ENCODE measurements at places on chromosomes 1 and 21.

DNA sequence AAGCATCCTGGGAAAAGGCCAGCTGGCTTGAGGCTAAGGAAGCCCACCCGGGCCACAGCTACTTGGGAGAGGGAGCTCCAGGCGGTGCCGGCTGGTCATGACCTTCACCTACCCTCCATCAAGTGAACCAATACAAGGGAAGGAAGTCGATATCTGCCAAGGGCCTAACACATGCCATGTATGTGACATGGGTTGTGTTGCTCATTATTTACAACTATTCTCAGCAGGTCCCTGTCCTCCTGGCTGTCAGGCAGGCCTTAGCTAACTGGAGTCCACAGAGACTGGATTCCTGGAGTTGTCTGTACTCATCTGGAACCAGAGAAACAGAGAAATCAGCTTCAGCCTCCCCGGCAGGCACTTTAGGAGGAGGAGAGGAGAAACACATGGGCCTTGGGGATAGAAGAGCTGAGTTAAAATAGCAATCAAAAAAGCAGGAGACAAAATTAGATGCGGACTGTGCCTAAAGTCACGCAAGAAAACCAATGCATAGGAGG is 15.7 kb downstream of the TCEA3 start:
- DNase-seq: no peak

DNA sequence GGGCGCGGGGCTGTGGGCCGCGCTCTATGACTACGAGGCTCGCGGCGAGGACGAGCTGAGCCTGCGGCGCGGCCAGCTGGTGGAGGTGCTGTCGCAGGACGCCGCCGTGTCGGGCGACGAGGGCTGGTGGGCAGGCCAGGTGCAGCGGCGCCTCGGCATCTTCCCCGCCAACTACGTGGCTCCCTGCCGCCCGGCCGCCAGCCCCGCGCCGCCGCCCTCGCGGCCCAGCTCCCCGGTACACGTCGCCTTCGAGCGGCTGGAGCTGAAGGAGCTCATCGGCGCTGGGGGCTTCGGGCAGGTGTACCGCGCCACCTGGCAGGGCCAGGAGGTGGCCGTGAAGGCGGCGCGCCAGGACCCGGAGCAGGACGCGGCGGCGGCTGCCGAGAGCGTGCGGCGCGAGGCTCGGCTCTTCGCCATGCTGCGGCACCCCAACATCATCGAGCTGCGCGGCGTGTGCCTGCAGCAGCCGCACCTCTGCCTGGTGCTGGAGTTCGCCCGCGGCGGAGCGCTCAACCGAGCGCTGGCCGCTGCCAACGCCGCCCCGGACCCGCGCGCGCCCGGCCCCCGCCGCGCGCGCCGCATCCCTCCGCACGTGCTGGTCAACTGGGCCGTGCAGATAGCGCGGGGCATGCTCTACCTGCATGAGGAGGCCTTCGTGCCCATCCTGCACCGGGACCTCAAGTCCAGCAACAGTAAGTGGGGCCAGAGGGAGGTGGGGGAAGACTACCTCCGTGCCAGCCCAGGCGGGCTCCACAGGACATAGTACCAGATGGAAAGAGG is 808 bp downstream of the MAP3K21 start:
- DNase-seq: peak; percentile 7

DNA sequence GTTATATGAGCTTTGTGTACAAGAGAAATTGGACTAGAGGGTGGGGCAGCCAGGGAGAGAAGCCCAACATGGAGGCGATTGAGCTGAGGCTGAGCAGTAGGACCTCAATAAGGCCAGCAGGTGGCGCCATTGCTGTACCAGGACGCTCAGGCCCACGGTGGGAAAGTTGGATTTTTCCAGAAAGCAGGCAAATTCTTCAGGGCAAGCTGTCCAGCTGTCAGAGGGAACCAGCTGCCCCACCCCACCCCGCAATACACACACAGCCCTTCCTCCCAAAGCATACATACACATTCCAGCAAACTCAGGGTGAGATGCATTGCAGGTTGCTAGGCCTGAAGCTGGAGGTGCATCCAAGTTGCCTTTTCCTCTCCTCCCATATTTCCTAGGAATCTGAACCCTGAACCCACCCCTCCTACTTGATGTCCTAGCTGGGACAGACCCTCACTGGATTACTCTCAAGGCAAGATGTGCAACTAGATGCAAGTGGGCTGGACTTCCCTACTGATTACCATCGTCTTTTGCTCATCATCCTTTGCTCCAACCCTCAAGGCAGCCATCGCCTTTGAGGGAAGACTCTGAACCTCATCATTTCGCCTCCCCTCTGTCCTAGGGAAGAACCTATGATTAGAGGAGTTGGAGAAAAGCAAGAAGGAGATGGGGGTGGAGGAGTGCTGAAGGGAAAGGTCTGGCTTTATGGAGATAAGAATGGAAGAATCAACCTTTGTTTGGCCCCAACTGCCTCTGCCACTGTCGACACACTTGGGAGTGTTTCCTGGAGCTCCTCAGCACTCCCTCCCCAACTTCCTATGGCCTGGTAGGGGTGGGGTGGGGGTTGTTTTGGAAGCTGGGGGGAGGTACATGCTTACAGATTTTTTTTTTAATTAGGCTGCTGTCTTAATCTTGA is 25.5 kb downstream of the CD34 start:
- DNase-seq: peak; percentile 66

GRCh38 chr21:41316200-41317062 is at the start of gene FAM3B:
Gene FAM3B (plus strand): TSS chr21:41316801. CDS start chr21:41316880, 79 bp downstream.
- DNase-seq: no peak

DNA sequence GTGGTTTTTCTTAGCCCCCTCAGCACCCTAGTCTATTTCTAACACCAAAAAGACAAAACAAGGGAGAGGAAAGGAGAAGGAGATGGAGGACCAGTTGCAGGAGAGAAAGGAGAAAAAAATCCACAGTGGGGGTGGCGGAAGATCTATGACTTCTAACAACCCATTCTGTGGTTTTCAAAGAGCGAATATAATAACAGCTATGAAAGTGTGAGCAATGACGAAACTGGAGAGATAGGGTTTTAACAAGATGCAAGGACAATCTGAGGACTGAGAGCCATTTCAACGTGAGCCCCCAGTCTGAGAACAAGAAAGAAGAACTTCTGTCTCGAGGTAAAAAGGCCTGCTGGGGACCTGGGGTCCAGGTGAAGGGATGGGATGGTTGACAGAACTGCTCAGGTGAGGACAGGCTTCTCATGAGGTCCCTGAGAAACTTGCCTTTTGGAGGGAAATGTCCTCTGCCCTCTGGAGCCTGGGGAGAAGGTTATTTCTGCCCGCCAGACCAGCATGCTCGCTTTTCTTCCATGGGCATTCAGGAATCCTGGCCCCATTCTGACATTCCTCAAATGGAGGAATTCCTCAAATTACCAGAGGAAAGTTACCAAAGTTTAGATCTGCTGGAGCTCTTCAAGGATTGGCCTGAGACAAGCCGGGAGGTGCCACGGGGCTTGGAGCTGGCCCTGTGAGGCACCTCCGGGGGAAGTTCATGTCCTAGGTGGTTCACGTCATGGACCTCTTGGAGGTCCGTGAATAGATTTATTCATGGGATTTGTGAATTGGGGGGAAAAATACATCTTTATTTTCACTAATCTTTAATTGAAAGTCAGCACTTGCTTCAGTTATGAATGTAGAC is at the start of gene CD160:
Gene CD160 (plus strand): TSS at position 270 of the 850 bp plus-strand sequence. CDS start 8,829 bp downstream, outside the sequence.
- no peak for DNase-seq

GRCh38 chr1:36481771-36482723 is 666 bp downstream of the CSF3R start:
- DNase-seq: no peak

- no peak for DNase-seq
Measured at GRCh38 chr1:7375781-7376660, 395.1 kb upstream of the VAMP3 start.

GRCh38 chr1:225670806-225671733 is 18.1 kb upstream of the ENAH start:
- no peak for DNase-seq

GRCh38 chr21:33899199-33899598 is 16.4 kb downstream of the ATP5PO start:
- DNase-seq: no peak

GRCh38 chr1:200625381-200625824 is 4.9 kb upstream of the KIF14 start:
- no peak for DNase-seq

DNA sequence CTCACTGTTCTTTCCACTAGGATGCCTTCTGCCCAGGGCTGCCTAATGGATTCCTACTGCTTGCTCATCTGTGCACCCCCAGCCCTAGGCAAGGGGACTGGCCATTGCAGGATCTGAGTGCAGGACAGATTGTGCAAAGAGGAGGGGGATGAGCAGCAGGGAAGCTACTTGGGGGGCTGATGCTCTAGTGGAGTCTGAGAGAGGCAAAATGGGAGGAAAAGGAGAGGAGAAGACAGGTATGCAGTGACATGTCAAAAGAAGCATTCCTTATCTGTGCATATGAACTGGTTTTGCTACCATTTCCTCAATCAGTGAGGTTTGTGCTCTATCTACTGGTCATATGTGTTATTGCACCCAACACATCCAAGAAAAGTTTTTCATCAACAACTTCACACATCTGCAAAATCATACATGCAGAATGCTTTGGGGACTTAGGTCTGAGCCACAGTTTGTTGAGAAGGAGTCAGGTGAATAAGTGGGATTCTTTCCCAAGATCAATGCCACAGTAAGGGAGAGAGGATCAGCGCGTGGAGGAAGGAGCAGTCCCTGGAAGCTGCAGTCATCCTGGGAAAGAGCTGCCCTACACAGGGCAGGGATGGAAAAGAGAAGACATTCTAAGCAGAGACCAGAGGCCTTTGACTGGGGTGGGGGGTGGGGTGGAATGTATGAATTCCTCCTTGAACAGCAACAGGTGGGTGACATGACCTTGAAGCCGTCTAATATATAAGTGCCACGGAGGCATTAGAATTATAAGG is 14.4 kb downstream of the SLC5A9 start:
- DNase-seq: no peak
